NCI-H226 (cell line): ENCODE measurements at places on chromosomes 5 and 9.

DNA sequence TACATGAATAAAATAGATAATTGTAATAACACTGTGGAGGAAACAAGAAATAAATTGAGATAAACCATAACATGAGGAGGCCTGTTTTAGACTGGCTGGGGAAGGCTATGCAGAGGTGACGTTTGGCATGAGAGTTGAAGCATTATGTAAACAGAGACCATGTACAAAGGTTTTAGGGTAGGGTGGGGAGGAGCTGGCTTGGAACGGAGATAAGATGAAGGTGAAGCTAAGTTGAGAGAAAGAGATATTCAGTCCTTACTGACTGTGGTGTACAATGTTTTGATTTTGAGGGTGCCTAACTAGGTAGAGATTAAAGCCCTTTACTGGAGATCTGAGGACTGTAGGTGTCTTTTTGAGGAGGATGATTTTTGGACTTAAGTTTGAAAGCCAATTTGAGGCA is 17.8 kb downstream of the MAN2A1 start:
- DNase-seq = no peak

- no peak for DNase-seq
Observed at GRCh38 chr9:80789831-80790230, 899.5 kb downstream of the TLE1 start.

- no peak for DNase-seq
Observed at GRCh38 chr9:136664000-136664915, 1.5 kb downstream of the EGFL7 start.

DNA sequence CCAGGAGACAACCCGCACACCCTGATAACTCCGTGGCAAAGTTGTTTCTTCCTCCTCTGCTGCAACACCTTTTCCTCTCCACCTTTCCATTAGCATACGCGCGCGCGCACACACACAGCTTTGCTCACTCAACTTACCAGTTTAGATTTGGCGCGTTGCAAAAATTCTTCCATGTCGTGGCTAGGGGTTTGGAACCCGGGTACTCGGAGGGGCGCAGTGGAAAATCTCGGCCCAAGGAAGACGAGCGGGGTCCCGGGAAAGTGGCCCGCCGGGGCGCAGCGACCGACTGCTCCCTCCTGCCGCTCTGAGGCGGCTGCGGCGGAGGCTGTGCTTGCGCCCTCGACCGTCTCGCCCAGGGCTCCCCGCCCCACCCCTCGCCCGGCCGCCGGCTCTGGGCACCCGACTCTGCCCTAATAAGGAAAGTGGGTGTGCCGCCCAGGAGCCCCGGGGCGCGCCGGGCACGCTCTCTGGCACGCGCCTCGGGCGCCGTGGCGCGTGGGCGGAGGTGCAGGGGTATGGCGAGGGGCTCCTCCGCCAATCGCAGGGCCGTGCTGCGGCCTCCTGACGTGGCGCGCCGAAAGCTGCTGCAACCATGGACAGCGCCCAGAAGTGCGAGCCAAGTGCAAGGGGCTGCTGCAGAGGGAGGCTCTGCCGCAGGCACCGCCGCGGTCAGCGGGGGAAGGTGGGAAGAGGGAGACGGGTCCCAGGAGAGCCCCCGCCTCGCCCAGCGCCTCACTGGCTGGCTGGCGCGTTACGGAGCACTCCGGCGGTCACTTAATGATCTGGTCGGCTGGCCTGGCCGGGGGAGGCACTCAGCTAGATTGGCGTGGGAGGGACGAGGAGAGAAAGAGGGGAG is at the start of gene PRUNE2:
Gene PRUNE2 (minus strand): TSS at position 324 of the 856 bp plus-strand sequence. CDS start 151 bp downstream, at position 173.
- peak; percentile 88 for DNase-seq

GRCh38 chr5:40916226-40916625 is 6.9 kb downstream of the C7 start:
- DNase-seq = no peak

DNA sequence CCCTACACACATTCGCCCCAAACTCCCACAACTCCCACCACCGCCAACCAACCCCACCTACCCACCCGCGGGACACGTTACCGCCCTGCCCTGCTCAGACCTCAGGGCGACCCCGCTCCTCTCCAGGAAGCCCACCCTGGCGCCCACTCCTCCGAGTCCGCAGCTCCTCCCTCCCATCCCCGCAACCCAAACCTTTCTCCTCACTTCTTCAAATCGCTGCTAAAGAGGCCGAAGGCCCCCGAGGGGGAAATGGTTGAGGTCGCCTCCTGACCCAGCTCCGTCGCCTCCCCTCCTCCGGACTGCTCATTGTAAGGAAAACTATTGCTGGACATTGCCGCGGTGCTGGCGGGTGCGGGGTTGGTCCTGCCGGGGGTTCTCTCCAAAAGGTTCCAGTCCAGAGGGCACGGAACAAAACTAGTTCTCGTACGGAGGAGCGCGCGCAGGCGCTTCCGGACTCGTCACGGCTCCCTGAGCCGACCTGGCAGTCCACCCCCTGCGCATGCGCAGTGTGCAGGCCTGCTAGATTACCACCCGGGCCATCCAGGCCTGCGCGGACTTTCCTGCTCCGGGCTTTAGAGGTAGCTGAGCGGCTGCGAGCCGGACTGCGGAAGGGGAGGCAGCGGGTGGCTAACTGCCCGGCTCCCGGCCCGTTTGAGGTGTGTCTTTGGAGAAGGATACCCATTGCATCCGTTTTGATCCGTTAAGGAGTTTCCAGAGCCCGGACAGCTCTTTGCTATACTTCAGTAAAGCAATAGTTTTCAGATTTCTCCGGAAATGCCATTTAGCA is at the start of gene AP3B1:
Gene AP3B1 (minus strand): TSS at position 451 of the 787 bp plus-strand sequence. CDS start 119 bp downstream, at position 332.
- DNase-seq = peak; percentile 98

DNA sequence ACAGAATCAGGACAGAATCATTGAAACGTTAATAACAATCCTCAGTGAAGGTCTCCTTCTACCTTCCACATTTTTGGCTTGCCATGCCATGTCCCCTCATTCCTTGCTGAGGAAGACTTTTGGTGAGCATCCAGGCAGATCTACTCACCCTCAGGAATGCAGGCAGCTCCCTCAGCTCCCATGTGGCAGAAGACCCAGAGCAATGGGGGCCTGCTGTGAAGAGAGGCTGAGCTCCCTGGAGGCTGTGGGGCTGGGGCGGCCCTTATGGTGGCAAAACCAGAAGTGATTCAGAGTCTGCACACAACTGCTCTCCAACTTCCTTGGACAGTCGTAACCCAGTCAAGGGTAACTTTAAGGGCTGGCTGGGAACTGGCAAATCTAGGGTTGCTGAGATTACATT is 247.2 kb upstream of the EFNA5 start:
- no peak for DNase-seq

GRCh38 chr9:98040212-98040611 is 16.3 kb upstream of the NANS start:
- DNase-seq = no peak

DNA sequence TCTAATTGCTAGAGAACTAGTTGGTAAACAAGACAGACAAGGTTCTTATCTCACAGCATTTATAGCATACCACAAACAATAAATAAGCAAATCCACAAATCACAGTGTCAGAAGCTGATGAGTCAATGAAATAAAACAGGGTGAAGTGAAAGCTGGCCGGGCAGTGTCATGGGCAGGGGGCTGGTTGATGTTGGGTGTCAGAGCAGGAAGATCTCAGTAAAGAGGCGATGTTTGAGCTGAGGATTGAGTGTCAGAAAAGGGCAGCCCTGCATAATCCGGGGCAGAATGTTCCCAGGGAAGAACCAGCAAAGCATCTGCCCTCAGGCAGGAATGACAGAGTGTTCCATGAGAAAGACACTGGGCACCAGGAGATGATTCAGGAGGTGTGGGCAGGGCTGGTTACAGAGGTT is 183.4 kb downstream of the GOLPH3 start:
- DNase-seq = peak; percentile 24

DNA sequence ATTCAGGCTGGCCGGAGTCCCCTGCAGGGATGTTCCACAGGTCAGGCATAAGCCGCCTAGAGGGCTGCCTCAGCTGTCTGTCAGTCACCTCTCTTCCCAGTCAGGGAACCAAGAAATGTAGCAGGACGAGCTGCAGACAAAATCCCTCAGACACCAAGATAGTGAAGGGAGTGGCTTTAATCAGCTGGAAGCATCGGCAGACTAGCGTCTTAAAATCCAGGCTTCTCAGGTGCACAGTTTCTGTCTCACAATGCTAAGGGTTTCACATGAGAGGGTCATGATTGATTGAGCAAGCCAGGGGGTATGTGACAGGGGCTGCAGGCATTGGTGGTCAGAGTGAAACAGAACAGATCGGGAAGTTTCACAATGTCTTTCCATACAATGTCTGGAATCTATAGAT is 247.2 kb downstream of the CDH10 start:
- no peak for DNase-seq

GRCh38 chr5:139399501-139400121 is 4.3 kb downstream of the SPATA24 start:
- DNase-seq = no peak

DNA sequence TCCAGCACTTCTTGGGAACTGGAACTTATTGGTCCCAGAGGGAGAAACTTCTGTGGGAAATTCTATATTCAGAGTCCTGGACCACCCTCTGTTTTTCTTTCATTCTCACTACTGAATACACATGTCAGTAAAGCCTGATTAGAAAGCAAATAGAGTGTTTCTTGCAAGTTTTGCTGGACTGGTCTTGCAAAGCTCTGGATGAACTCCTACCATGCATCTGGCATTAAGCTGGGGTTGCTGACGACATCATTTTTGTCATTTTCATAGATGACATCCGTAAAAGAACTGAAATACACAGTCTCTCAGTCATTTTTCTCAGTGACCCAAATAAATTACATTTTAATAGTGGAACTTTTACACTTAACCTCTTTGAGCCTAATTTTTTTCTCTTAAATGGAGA is 283.2 kb downstream of the DMAC1 start:
- no peak for DNase-seq

- no peak for DNase-seq
Observed at GRCh38 chr5:177134697-177135225, 1.2 kb downstream of the NSD1 start.
